Stimulated activated CD4-positive, alpha-beta T cell treated with anti-CD3 and anti-CD28 coated beads, Interleukin-15, amount 100 ng/mL, for 48 hours (primary cell): ENCODE measurements at places on chromosomes 7 and 10.

GRCh38 chr10:102819054-102819453, 18.2 kb downstream of the CYP17A1 start:
- DNase-seq: no peak

- no peak for DNase-seq
These were observed 308.5 kb downstream of the WDR11 start for GRCh38 chr10:121159670-121160069.

GRCh38 chr10:92846854-92847201, 1.5 kb upstream of the EXOC6 start:
- DNase-seq: no peak

DNA sequence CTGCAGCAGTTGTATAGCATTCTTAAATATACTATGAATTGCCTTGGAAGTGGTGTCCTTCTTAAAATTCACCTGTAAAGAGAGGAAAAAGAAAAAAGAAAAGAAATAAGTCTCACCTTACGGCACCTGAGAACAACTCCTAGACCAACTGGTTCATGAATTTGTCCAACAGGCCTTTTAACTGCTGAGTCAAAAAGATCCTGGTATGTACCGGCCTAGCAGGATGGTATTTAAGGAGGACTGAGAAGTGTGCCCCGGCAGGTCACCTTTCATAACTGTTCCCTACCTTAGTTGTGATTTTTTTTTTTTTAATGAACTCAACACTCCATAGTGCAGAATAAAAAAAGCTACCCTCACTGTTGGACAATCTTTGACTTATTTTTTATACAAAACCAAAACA, 25.8 kb downstream of the STN1 start:
- DNase-seq: no peak

DNA sequence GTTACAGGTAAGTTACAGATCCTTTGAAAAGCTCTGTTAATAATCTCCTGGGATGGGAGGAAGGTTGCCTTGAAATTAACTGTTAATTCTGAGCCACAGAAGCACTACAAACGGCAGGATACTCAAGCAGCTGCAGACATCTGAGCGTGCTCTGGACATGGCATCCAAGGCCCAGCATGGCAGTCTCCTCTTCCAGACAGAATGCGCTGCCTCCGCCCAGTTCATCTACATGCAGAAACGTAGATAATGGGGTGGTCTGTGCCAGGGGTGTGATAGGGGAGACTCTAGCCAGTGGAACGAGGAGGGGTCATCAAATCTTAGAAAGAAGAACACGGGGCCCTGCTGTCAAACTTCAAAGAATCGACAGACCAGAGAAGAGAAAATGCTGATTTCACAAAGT, 13.8 kb downstream of the VIPR2 start:
- DNase-seq: no peak

DNA sequence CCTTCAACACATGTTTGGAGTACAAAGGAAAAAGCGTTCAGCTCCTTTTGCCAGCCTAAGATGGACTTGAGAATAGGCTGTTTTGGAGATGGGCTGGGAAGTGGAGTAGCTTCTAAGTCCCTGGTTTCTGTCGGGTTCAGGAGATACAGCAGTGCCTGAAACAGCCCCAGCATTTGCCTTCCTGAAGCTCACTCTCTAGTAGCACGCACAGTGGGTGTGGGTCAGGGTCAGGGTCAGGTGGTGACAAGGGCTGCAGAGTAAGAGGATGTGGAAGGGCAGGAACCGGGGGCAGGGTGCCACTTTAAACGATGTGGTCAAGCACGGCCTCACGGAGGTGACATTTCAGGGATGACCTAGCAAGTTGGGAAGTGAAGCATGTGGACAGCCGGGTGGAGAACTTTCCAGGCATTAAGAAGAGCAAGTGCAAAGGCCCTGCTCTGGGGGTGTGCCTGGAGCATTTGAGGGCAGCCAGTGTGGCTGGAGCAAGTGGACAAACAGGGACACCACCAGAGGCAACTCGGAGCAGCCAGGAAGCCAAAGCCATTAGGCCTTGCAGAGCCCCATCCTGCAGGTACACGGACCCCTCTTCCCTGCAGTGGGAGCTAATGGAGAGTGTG, 382.2 kb upstream of the ZMIZ1 start:
- no peak for DNase-seq

GRCh38 chr7:37901236-37901827, 15.3 kb downstream of the SFRP4 start:
- DNase-seq: no peak

DNA sequence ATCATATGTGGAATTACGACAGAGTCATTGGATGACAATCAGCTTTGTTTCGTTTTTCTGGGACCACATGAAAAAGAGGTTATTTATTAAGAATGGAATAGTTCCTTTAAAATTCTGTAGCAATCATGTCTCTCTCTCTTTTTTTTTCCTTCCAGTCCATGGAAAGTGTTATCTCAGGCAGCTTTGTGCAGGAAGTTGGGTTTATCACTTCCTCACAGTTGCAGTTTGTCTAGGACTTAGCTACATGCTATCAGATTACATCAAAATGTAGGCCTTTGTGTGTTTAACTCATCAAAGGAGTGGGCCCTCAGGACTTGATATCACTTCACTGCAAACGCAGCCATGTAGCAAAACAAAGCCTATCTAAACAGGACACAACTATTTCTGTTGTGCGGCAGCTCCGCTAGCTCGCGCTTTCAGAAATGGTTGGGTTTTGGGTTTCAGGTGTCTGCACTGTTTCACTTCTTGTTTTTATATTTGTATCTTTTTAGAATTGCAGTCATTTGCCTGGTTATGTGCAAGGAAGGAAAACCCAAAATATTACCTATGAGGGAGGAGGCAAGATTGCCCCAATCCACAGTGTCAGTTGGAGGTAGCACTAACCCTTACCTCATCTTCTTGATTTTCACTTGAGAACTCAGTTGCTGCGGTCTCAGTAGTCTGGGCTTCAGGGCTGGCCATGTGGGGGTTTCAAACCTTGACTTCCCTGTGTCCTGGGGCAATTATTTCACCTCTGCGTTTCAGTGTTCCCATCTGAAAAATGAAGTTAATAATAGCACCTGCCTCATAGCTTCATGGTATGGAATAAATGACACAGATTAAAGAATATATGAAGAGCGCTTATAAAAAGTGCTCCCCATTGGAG, 66.7 kb downstream of the HHEX start:
- DNase-seq: no peak
